ENCODE measurements at places on chromosomes 2 and 18.
A peak's percentile ranks its signal among the peaks of the same experiment; 100 is the strongest.

- no peak for DNase-seq
These were observed 29.9 kb upstream of the REG3A start for GRCh38 chr2:79189465-79189864.

DNA sequence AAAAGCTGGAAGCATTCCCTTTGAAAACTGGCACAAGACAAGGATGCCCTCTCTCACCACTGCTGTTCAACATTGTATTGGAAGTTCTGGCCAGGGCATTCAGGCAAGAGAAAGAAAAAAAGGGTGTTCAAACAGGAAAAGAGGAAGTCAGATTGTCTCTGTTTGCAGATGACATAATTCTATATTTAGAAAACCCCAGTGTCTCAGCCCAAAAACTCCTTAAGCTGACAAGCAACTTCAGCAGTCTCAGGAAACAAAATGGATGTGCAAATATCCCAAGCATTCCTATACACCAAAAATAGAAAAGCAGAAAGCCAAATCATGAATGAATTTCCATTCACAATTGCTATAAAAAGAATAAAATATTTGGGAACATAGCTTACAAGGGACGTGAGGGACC lies 11.1 kb downstream of the SLC8A1 start:
- no peak for DNase-seq

GRCh38 chr18:6776188-6776587 lies 46.7 kb downstream of the ARHGAP28 start:
- no peak for DNase-seq

GRCh38 chr2:143297182-143297581 lies 168.0 kb downstream of the ARHGAP15 start:
- no peak for DNase-seq

- DNase-seq = no peak
These were observed 11.7 kb upstream of the ELAC1 start for GRCh38 chr18:50956116-50956515.

GRCh38 chr18:68817584-68817983 lies 19.7 kb downstream of the CCDC102B start:
- DNase-seq = no peak

GRCh38 chr18:23908827-23909226 lies 105.7 kb upstream of the TTC39C start:
- DNase-seq = no peak

- no peak for DNase-seq
These were observed 76.5 kb downstream of the SEMA4F start for GRCh38 chr2:74730530-74730929.

GRCh38 chr2:105734762-105735538 lies 9.8 kb upstream of the NCK2 start:
- DNase-seq = no peak

GRCh38 chr18:45788861-45789260 lies 36.6 kb upstream of the SIGLEC15 start:
- no peak for DNase-seq

DNA sequence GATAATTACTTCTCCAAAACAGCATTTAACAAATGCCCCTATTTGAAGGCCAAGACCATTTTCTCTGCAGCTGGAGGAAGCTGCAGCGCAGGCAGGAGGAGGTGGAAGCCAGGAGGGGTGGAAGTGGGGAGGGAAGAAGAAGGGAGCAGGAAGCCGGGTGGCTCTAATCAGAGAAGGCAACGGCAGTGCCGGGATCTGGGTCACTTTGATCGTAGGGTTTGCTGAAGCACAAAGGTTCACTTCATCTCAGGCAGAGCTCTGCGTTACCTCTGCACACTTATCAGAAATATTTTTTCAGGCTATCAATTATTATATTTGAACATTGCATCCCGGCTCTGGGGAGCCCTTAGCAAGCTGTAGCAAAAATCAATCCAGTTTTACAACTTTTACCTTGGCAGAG lies 315.8 kb upstream of the POU3F3 start:
- no peak for DNase-seq

GRCh38 chr2:9800975-9801726 lies 42.1 kb upstream of the TAF1B start:
- peak; percentile 61 for DNase-seq

DNA sequence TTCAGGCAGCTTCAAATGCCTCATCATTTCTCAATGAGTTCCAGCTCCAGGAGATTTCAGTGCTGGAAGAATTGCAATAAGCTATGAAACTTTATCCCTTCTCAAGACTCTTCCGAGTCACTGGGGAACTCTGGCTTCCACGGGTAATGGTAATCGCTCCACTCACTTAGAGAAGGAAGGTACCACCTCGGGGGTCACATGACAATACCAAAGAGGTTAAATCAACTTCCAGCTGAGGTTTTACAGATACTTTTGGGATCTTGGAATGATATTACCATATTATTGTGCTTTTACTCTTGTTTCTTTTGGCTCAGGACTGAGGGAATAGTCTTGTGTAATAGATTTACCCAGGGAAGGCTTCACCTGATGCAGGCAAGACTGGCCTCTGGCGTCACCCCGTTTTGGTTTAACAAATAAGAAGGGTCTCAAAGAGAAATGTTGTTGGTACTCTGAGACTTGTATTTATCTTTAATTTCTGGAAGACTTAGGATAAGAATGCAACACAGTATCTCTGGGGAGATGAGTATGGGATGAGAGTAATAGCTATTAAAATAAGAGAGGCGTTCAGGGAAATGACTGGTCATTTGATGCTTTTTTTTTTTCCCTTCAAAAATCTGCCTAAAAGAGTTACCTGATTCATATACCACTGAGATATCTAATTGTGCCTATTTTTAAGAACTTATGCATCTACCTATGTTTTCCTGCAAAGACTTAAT lies 316.9 kb upstream of the ZEB2 start:
- no peak for DNase-seq

DNA sequence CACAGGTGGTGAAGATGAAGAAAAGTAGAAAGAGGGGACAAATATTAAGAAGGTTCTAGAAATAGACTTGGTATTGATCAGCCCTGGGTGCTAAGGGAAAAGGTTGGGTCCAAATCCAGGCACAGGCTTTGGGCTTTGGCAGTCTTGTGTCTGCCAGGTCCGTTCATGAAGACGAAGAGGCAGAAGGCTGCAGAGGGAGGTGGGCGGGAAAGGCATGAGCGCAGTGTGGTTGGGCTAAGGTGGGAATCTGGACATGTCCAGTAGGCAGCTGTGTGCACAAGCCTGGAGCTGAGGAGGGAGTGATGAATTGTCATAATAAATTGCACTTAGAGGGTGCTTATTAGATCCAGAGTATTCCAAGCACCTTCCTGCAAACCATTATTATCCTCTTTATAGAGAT lies 105.7 kb upstream of the TEX51 start:
- DNase-seq = no peak

- DNase-seq = no peak
These were observed 37.8 kb upstream of the TMEM182 start for GRCh38 chr2:102724016-102724490.

GRCh38 chr2:128306081-128306930 lies 12.4 kb downstream of the HS6ST1 start:
- DNase-seq = no peak

GRCh38 chr2:239222312-239222660 lies 178.5 kb downstream of the HDAC4 start:
- DNase-seq = no peak

GRCh38 chr2:38261569-38262068 lies 115.5 kb downstream of the ATL2 start:
- DNase-seq = no peak

DNA sequence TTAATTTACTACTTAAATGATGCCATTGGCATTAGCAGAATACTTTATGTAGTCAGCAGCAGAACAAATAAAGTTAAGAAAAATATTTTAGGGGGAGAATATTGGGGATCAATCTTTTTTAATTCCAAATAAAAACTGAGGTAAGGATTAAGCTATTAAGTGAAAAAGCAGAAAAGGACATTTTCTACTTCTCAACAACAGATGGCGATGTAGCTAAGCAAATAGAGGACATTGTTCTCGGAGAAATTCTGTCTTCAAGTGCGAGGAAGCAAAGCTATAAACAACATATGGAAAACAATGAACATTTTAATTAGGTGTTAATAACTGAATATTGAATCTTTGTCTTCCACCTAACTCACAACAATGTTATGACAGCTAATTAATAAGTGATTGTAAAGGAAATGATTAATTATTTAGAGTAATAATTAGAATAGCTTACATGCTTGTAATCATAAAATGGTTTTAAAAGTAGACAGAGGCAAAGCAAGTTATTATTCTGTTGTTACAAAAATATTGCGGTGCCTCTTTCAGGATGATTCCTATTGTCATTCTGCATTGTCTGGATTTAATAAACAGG lies 32.9 kb upstream of the CCDC93 start:
- no peak for DNase-seq

DNA sequence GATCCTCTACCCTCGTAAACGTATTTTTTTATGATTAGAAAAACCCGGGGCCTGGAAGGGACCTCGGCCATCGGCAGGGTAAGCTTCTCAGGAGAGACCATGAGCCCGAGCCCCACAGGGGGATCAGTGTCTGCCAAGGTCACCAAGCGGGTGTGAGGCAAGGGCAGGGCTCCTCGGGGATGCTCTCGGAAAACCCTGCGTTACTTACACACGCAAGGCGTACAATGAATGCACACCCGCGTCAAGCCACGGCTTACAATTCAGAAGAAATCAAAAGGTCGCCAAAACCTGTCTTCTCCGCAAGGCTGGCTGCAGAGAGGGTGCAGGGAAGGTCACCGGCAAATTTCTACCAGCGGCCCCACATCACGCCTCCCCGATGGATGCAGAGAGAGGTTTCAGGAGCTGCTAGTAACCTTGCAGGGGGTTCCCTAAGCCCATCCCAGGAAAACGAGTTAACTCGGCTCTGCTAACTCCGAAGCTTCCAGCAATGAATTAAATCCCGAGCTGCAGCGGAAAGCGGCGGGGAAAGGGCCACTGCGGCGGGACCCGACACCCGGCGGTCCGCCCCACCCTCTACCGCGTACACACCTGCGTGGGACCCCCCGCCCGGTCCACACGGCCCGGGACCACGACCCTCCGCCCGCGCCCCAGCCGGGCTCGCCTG lies 638 bp downstream of the ST3GAL5 start:
- DNase-seq = peak; percentile 7

GRCh38 chr2:60516383-60516811 lies 37.1 kb downstream of the BCL11A start:
- no peak for DNase-seq

GRCh38 chr2:58826795-58827194 lies 585.7 kb upstream of the FANCL start:
- no peak for DNase-seq

GRCh38 chr2:85655961-85656417 lies 12.0 kb downstream of the SFTPB start:
- DNase-seq = no peak

DNA sequence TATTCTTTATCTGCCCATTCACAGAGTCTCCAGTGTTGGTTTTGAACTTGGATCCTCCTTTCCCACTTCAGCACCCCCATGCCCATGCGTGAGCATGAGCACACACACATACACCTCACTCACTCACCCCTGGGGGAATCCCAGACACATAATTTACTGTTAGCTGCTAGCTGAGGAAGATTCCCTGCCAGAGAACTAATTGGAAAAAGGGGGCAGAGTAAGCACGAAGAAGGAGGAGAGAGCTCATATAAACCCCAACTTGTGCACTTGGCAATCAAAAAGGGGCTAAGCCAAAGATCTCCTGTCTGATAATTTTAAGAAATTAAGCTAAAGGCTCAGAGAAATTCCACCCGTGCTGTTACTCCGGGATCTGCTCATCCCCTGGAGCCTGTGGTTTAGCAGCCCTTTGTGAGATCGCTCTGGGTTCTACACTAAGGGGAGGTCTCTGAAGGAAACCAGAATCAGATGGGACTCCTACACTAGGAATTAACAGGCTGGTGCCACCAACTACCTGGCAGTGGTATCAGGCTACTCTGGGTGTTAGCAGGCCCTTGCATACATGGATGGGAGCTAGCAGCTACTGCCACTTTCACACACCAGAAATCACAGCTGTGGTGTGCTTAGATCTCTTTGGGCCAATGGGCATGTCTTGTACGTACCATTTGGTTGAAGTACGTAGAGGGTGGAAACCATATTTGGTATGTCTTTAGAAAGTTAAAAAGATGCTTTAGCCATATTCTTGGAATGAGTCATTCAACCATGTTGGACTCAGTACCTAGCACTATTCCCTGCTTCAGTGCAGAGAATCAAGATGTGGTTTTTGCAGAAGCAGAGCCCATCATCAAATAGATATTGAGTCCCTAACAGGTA lies 95.6 kb upstream of the SLC14A2 start:
- DNase-seq = no peak

GRCh38 chr2:11947956-11948355 lies 201.5 kb downstream of the LPIN1 start:
- DNase-seq = no peak

- DNase-seq = no peak
These were observed 270.6 kb upstream of the MMADHC start for GRCh38 chr2:149858216-149858615.

GRCh38 chr2:220366765-220367164 lies 739.3 kb downstream of the SLC4A3 start:
- no peak for DNase-seq

DNA sequence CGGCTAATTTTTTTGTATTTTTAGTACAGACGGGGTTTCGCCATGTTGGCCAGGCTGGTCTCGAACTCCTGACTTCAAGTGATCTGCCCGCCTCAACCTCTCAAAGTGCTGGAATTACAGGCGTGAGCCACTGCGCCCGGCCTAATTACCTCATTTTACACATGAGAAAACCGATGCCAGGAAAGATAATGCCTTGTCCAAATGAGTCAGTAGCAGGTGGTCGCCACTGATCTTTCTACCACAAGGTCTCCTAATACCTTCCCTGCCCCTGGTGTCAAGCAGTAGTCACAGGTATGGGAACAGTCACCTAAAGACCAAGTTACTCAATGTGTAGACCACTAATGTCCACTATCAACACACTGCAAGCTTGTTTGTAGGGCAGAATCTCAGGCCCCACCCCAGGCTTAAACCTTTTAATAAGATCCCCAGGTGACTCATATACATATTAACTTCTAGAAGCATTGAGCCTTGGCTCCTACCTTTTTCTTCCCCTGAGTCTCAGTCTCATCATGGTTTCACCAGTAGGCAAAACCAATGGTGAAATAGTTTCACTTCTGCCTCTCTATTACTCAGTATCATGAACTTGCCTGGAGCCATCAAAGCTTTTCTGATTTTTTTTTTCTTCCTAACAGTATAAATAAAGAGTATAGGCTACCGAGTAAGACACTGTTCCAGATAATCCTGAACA lies 6.9 kb upstream of the EPB41L5 start:
- no peak for DNase-seq

DNA sequence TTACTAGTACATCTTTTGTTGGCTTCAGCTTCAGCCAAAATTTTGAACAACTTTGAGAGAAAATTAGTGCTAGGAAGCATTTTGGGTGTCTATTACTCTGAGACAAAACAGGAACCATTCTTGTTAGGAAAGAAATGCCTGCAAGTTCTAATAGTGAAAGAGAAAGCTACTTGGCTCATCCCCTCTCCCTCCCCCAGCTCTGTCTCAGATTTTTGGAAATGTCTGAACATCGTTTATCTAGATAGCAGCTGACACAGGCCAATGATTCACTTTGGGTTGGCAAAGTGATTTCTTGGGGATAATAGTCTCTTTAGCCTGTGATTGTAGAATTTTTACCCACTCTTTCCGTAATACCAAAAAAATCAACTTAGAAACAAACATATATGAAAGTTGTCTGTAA lies 42.3 kb upstream of the PTPRM start:
- DNase-seq = no peak

Measured in T-helper 9 cell (primary cell).